ENCODE measurements at places on chromosomes 3 and 15.
A peak's percentile ranks its signal among the peaks of the same experiment; 100 is the strongest.

GRCh38 chr3:104879919-104880318 lies 486.8 kb upstream of the ALCAM start:
- DNase-seq: no peak

GRCh38 chr3:27289769-27290413 lies 79.3 kb downstream of the NEK10 start:
- peak; percentile 23 for DNase-seq

DNA sequence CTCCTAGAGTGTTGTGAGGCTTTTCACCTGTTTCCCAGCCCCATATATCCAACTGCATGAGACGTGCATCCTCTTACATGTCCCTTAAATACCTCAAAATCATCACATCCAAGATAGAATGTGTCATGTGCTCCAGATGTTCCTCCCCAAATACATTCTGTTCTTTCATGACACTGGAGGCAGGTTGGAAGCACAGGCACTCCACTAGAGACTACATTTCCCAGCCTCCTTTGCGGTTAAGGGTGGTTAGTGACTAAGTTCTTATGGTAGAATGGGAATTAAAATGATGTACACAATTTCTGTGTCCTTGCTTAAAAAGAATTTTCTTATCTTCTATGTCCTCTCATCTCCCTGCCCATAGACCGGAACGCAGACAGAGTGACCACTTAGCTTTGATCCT lies 34.3 kb downstream of the TMEM40 start:
- DNase-seq: no peak

DNA sequence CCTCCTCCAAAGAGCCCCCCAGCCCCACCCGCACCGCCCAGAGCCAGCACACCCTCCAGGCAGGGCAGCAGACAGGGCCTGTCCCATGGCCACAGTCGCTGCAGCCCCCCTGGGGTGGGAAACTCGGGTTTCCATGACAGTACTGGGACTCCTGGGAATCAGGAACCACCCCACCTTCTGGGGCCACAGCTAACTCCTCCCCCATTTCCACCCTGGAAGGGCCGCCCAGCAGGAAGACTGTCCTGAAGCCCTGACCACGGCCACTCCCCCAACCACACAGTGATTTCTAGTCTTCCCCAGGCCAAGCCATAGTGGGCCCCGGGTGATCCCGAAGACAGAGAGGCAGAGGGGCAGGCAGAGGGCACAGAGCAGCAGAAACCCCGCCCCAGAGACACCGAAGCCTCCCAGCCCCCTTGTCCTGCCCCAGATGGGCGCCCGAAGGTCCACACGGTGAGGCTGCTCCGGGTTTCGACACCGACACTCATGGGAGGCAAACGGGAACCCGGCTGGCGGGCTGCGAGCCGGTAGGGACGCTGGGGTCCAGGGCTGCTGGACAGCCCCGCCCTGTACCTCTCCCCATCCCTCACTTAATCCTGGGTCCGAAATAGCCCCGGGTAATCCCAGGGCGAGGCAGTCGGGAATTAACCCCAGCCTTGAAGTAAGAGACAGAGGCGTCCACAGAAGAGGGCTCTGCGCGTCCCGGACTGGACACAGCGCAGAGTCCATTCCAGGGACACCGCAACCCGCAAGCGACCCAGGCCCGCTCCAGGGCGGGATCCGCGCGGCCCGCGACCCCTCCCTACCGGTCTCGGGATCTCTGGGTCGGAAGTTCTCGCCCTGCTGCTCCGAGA lies 138.4 kb downstream of the NUP210 start:
- DNase-seq: no peak

DNA sequence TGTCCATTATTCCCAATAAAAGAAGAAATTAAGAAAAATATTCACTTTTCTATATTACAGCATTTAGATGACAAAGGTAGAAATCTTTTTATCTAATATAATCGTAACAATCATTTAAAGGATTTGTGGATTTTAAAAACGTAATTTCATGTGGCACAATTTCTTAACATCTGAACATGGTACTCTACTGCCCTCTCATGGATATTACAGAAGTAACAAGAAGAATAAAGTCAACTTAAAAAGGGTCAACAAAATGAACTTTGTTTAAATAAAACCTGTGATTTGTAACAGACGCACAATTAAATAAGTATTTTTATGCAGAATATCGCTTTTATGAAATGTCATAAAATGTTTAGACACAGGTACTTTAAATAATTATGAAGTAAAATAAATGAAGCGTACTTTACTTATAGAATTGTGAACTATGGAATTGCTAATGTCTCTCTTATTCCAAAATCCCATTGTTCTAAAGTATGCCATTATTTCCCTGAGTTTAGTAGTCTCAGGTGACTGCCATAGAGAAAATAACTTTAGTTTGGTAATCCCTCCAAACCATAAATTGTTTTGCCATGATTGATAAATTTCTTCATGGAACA lies 366.8 kb upstream of the ZNF385D start:
- DNase-seq: peak; percentile 81

- DNase-seq: no peak
Measured at GRCh38 chr3:37520907-37521341, 340.8 kb upstream of the CTDSPL start.

- no peak for DNase-seq
Measured at GRCh38 chr15:63040509-63040908, 2.0 kb upstream of the TPM1 start.

- DNase-seq: no peak
Measured at GRCh38 chr15:60420203-60420716, 22.5 kb upstream of the ANXA2 start.

DNA sequence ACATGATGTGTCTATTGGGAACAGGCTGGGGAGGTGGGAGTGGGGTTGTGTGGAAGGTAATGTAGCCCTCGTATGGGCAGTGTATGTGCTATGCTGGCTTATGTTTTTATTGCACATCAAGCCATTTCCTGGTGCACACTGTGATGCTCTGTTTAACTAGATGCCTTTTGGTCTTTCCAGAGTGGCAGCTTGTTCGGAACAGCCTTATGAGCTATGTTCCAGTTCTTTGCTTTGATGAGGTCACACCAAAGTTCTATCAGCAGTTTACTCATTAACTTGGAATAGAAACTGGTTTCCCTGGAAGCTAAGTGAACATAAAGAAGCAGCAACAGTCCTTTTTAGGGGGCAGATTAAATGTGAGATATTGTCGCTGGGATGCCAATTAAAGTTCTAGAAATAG lies 133.9 kb downstream of the DIPK2A start:
- DNase-seq: no peak

- no peak for DNase-seq
Measured at GRCh38 chr3:47380026-47380600, 708 bp upstream of the PTPN23 start.

DNA sequence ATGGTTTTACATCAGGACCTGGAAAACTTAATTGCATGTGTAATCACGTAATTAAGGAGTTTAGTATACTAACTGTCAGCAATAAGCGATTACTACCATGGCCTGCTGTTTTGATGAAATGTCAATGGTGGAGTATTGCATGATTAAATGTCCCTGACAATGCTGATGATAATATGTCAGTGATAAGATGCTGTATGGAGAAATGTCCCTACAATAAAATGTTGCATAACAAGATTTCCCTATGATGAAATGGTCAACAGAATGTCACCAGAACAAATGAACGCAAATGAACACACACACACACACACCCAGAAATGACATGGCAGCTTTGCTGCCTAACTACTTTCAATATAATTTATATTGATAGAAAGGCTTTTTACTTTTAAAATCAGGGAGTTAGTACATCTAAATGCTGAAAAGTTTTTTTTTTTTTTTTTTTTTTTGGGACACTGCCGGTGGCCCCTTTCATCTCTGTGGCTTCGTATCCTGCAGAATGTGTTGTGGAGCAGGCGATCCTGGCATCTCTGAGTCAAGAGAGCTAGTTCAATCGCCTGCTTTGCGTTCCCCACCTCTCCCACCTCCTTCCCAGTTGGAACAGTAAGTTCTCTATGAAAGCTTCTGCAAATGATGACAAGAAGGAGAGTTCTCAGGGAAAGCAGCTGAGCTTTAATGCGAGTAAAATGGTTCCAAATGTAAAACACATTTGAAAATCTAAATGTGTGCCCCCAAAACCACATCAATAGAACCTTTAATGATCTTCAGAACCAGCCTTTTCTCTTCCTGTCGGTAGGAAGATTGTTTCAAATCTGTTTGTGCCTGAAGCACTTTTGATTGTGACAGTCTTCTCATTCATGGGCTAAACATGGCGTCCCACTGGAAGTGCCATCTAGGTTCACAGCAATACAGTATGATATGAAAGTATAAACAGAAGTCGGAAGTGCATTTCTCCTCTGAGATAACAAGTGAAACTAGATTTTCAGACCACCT lies 170.1 kb upstream of the GBE1 start:
- DNase-seq: no peak

GRCh38 chr3:185549651-185550111 lies 2.7 kb downstream of the LIPH start:
- DNase-seq: no peak

GRCh38 chr3:60829058-60829457 lies 422.2 kb downstream of the FHIT start:
- DNase-seq: no peak

GRCh38 chr3:77188210-77188609 lies 148.3 kb downstream of the ROBO2 start:
- no peak for DNase-seq

- DNase-seq: peak; percentile 48
Measured at GRCh38 chr15:95266451-95267061, 1035.2 kb downstream of the MCTP2 start.

All from tongue (tissue), 3 donors.